Stromal cell of bone marrow (primary cell): ENCODE measurements at places on chromosomes 5 and 9.

DNA sequence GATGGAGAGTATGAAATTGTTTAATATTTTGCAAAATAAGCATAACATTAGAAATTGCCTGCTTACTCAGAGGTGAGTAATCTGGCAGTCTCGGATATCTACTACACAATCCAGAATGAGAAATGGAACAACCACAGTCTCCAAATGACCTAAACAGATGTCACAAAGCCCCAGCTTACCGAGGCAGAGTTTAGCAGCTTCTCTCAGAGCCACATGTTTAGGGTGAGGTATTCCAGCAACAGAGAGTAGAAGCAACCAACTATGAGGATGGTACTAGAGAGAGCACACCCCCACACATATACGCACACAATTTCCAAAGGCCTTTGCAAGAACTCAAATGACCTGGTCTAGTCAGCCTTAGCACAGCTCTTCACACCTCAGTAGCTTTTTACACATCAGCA, 122.7 kb upstream of the LPAR1 start:
- peak; percentile 87 for DNase-seq

DNA sequence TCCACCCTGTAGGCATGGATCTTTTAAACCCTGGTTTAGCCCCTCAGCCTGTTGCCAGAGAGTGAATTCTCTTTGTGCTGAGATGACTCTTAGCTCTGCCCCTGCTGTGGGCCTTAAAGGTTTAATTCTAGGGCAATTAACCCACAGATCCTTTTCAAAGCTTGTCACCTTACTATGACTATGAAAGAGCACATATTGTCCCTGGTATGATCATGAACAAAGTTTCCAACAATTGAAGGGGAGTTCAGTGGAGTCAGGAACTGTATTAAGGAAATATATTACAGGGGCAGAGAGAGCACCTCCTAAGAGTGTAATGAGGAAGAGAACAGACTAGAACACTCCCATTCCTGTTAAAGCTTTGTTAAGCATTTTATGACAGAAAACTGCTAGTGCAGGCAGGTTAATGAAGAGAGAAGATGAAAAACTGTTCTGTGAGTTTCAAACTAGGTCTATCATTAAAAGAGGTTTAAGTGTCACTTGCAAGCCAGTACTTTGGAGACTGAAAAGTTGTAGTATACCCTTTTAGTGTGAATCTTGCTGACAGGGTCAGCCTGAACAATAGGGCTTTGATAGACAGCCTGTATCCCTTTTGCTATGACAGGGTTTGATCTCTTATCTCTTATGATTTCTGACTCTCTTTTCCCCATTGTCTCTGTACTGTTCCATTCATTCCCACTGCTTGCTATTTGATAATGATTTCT, 104.2 kb upstream of the ELL2 start:
- DNase-seq = no peak

DNA sequence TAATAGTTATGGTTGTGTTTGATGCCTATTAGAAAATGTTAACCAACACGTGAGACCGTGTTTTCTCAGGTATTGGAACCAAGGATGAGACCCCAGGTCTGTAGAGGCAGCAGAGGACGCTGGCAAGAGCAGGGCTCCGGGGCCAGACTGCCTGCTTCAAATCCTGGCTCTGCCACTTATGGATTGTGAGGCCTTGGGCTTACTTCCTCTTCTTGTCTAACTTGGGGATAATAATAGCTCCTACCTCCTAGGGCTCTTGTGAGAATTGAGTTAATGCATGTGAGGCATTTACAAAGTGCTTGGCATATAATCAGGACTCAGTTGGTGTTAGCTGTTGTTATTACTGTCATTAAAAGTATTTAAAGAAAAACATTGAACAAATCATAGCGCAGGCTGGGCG, 85.5 kb upstream of the PITX1 start:
- DNase-seq = no peak

GRCh38 chr5:149834246-149834855, 104.2 kb downstream of the PPARGC1B start:
- peak; percentile 66 for DNase-seq

DNA sequence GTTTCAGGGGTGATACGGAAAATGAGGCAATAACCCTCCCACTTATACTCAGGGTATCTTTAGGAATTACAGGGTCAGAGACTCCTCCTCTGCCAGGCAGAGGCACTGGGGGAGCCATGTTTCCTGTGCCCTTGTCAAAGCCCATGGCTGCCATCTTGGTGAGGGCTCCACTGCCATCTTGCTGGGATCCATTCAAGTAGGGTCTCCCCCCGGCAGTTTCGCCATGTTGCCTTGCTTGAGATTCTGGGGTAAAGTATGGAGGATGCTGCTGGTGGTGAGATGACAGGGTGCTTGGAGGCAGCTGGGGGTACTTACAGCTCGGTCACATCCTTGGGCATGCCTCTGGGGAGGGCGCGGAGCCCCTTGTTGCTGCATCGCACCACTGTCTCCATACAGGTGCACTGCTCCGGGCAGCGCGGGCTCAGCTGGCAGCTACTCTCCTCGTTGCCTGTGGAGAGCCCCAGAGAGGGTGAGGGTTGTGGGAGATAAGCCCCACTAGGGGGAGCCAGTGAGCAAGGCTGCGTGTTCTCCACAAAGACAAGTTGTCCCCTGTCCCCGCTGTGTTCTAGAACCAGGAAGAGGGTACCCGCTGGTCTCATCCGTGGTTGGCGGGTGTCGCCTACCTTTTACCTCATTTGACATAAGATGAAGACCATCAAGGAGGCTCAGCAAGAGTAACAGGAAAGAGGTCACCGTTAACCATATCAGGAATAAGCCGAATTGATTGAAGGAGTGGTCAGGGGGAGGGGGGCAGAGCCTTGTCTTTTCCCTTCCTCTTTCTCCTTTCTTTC, 169.0 kb upstream of the PANK3 start:
- no peak for DNase-seq

DNA sequence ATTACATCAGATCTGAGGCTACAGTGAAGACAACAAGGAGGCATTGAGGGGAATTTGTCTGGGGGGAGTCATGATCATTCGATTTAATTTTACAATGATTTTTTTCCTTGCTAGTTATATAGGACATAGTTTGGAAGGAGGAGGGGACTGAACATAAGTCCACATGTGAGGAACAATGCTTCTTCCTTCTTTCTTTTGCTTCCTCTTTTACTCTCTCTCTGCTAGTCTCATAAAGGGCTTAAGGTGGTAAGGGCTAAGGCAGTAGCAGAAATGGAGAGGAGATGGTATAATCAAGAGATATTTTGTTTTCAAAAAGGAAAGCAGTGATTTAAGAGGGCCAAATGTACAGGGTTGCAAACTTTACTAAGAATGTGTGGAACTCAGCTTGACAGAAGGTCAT, 64.3 kb downstream of the GRIN3A start:
- DNase-seq = no peak

- no peak for DNase-seq
Measured at GRCh38 chr5:13994621-13995253, 50.2 kb upstream of the DNAH5 start.

GRCh38 chr5:37603072-37603471, 224.0 kb downstream of the WDR70 start:
- DNase-seq = no peak

DNA sequence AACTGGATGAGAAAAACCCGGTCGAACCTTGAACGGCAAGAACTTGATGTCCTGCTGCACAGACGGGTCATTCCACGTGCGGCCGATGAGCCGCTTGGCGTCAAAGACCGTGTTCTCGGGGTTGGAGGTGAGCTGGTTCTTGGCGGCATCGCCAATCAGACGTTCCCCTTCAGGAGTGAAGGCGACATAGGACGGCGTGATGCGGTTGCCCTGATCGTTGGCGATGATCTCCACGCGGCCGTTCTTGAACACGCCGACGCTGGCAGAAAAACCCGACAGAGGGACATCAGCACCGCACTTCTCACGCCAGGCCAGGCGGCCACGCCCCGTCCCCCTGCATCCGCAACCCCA, 519 bp downstream of the HSPA5 start:
- DNase-seq = no peak
